ENCODE measurements at places on chromosomes 4 and X.

GRCh38 chr4:99029018-99029735 lies 33.7 kb downstream of the METAP1 start:
- no peak for DNase-seq

DNA sequence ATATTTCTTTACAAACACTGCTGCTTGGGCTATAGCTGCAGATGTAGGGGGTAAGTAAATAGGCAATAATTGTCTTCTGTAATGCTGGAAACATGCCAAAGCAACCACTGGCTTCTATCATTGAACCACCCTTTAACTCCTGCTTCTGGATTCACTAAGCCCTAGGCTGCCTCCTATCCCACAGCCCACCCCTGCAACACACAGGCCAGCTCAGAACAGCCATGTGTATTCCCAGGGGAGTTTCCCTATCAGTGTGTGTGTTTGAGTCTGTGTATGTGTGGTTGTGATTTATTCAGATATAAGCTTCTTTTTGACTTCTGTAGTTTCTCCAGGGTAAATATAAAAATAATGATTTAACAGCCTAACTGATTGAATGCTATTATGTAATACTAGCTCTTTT lies 291.3 kb downstream of the PCDH10 start:
- DNase-seq, result no peak

- DNase-seq, result no peak
Observed at GRCh38 chr4:187268940-187269339, 545.3 kb upstream of the FAT1 start.

DNA sequence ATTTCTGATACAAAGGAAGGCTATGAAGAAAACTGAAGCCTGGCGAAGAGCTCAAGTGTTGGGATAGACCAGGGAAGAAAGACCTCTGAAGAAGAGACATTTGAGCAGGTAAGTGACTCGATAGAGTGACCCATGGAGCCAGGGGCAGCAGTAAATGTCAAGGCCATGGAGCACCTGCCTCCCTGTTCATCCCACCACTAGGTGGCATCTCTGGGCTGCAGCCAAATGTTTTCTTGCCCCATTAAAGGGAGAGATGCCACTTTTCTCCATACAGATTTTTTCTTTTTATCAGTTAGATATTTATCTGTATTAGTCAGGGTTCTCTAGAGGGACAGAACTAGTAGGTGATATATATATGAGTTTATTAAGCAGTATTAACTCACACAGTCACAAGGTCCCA lies 4.9 kb upstream of the ZNF81 start:
- peak; percentile 30 for DNase-seq

DNA sequence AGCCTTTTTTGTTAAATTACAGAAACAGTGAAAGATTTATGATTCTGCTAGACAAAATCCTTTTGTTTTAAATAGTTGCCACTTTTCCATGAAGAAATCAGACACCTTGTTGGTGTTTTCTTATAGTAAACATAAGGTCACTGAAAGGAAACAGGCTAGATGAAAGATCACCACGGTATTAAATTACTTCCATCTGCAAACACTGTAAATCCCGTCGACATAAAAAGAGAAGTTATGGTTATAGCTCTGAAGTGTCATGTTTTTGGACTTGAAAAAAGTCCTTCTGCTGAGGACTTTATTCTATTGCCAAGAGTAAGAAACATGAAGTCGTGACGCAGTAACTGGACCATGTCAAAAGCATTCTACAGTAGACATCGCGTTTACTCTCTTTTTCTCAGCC lies 567.6 kb upstream of the SLIT2 start:
- no peak for DNase-seq

- no peak for DNase-seq
Observed at GRCh38 chr4:174198828-174199227, 84.6 kb downstream of the FBXO8 start.

GRCh38 chr4:139735381-139736273 lies 70.0 kb downstream of the MGST2 start:
- DNase-seq, result no peak

- DNase-seq, result no peak
Observed at GRCh38 chrX:136574548-136574947, 42.5 kb downstream of the VGLL1 start.

GRCh38 chr4:60201052-60201673 lies 999.0 kb upstream of the ADGRL3 start:
- DNase-seq, result peak; percentile 1

DNA sequence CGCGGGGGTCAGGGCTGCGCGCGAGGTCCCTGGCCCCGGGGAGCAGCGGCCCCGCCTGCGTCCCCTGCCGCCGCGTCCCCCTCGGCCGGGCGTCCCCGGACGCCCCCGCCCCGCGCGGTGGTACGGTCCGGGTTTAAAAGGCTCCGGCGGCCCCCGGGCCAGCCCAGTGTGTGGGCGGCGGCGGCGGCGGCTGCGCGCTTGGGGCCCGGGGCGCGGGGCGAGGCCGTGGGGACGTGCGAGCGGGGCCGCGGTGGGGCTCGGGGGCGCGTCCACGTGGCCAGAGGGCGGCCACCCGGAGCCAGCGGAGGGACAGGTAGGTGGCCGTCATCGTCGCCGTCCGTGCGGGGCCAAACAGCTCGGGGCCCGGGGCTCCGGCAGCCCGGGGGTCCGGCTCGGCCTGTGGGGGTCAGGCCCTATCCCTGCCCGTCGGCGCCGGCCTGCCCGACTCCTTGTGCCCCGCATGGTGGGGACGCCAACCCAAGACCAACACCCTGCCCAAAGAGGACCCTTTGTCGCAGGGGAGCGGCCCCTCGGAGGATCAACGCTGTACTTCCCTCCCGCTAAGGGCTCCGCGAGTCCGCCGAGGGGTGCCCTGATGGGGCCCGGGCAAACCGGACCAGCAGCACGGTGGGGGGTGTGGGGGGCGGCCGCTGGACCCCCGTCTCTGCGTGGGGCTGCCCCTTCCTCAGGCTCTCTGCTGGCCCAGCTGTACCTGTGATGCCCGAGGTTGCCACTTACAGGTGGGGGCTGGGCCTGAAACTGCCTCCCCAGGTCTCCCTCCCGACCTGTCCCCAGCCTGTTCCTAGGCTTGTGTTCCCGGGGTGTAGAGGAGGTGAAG lies at the start of gene PLXNA3:
TSS of gene PLXNA3 (plus strand) at position 166 of the 838 bp plus-strand sequence. CDS start 1,903 bp downstream, outside the sequence.
- peak; percentile 49 for DNase-seq

DNA sequence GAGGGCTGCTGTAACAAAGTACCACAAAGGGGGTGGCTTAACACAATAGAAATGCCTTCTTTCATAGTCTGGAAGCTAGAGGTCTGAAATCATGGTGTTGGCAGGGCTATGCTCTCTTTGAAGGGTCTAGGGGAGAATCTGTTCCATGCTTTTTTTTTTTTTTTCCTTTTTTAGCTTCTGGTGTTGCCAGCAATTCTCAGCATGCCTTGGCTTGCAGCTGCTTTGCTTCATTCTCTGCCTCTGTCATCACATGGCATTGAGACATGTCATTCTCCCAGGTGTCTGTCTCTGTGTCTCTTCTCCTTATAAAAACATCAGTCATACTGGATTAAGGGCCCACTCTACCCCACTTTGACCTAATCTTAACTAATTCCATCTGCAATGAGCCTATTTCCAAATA lies 78.6 kb upstream of the BOD1L1 start:
- DNase-seq, result no peak

GRCh38 chr4:158255727-158256324 lies 45.5 kb downstream of the TMEM144 start:
- no peak for DNase-seq

DNA sequence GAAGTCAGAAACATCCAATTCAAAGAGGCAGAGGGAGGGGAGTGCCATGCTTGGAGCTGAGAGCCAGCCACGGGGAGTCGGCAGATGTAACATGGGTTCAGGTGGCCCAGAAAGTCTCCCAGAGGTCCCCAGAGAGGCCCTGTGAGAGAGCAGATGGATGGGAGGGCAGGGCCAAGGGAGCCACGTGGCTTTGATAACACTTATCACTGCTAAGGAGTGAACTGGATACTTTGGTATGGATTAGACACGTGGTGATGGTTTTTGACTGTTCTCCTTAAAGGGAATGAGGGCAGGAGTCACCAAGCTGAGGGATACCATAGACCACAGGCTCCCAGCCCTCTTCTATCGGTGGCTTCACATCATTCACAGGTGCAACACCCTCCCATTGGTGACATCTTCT lies 13.7 kb downstream of the CCKAR start:
- no peak for DNase-seq

DNA sequence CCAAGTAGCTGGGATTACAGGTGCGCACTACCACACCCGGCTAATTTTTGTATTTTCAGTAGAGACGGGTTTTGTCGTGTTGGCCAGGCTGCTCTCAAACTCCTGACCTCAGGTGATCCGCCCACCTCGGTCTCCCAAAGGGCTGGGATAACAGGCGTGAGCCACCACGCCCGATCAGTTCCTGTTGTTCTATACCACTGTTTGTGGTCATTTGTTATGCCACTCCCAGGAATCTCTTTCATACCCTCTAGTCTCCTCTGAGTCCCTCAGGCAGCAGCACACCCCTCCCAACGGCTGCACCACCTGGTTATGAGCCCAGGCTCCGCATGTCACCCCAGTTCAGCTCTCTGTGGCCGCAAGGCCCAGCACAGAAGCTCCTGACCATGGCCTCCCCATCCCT lies 17.5 kb upstream of the CD99 start:
- DNase-seq, result no peak

DNA sequence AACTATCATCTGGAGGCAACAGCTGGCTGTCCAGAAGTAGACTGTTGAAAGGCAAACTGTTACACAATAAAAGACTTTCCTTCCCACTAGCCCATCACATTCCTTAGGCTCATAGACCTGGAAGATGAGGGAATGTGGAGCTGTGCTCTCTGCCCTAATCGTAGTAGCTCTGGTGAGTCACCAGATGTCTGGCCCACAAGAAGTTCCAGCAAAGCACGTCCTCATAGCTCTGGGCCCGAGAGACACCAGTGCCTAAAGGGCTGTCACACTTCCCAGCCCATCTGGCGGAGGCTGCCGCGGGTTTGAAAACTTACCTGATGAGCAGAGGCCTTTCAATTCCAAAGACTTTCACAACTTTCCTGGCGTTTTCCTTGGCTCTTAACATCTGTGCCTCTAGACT lies 81.7 kb upstream of the STOX2 start:
- DNase-seq, result no peak

DNA sequence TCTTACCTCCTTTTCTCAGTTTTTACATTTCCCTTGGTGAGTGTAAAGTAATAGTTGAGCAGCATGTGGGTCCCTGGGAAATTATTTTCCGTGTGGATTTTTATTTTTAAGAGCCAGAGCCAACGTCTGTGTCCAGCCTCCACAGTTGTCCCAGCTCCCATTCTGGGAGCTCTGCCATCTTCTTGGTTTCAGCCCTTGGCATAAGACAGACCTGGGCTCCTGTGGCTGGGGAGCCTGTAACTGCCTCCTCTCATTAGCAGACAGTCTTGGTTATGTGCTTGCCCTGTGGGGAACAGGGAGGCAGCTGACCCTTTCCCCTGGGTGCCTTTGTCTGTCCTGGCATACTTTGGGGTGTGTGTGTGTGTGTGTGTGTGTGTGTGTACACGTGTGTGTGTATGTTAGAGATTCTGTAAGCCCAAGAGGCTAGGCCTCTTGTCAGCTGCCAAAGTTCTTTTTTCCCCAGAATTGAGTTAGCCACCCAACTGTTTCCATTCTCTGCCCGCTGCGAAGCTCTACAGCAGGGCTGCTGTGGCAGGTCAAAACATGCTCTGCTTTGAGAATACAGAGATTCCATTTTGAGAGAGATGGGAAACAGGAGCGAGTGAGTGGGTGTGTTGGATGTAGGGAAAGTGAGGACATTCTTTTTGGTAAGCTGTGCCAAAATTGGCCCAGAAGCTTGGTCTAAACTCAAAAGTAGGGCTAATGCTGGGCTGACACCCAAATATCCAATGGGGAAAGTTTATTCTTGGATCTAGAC lies 140.7 kb downstream of the TMEM164 start:
- DNase-seq, result no peak

- no peak for DNase-seq
Observed at GRCh38 chrX:47170861-47171692, 22.6 kb upstream of the UBA1 start.

DNA sequence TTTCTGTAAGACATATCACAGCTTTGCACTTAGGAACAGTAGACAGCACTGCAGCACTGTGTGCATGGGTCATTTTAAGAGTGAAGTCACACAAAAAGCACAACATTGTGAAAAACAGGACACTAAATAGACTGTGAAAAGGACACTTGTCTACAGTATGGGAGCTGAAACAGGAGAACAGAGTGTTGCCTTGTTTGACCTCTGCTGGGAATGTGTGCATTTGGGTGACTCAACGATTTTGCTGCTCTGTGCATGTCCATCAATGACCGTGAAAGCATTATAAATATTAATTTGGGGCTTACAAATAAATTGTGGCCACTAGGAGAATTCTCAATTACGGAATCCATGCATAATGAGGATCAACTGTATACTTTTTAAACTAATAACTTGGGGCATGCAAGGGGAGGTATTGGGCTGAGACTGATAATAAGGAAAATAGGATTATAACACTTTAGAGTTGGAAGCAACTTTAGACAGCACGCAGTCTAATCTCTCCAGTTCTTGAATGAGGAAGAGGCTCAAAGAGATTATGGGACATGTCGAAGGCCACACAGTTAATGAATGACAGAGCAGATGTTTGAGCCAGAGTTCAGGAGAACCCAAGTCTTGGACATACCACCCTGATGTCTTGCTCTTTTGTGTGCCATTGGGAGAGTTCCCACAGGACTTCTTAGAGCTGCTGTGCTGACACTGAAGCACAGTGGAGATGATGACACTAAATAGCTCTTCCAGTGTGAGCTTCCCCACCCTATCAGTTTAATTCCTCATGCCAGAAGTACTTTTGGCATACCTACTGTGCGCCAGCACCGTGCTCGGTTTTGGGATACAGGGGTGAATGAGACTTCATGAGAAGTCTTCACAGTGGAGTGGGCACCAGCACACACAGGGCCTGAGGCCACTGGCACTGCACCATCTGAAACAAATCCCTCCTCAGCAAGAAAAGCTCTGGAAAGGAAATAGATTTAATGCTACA lies 79.3 kb downstream of the FRAS1 start:
- DNase-seq, result no peak

- no peak for DNase-seq
Observed at GRCh38 chr4:99180382-99181070, 36.4 kb upstream of the ADH4 start.

DNA sequence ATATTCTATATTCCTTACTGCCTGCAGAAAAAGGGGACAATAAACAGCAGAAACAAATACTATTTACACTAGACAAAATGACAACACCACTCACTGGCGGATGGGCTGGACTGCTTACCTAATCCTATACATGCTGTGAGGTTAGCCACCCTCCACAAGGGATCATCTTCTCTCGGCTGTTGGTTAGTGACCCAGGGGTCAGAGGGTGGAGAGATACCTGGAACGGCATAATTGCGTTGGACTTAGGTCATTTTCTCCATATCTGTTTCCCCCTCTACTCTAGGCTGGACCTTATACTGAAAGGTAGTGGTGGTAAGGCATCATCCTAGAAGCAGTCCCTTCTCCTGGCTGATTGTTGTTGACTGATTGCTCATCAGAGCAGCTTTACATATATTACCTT lies 286.8 kb upstream of the UGT8 start:
- no peak for DNase-seq

- no peak for DNase-seq
Observed at GRCh38 chr4:128416921-128417320, 129.3 kb upstream of the PGRMC2 start.

- no peak for DNase-seq
Observed at GRCh38 chr4:57442831-57443291, 332.7 kb upstream of the IGFBP7 start.
